Stimulated activated CD8-positive, alpha-beta memory T cell treated with anti-CD3 and anti-CD28 coated beads, Interleukin-15, amount 100 ng/mL, for 1 hour (primary cell): ENCODE measurements at places on chromosomes 12 and 14.

DNA sequence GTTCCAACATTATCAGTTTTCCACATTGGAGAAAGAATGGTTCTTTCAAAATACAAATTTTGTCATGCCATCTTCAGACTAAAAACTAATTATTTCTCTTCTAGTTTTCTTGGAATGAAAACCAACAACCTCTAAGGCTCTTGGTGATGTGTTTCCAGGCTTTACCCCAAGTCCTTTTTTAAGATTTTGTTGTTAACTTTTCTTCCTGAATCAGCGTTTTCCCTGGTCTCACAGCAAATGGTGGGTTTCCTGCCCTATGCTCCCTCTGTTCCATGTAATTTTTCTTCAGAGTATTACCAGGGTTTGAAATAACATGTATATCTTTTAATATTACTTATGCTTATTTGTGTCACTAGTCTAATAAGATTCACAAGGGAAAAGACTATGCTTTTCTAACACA is 1311.9 kb downstream of the LRFN5 start:
- no peak for DNase-seq

GRCh38 chr14:96040828-96041371 is 1.7 kb downstream of the C14orf132 start:
- no peak for DNase-seq

DNA sequence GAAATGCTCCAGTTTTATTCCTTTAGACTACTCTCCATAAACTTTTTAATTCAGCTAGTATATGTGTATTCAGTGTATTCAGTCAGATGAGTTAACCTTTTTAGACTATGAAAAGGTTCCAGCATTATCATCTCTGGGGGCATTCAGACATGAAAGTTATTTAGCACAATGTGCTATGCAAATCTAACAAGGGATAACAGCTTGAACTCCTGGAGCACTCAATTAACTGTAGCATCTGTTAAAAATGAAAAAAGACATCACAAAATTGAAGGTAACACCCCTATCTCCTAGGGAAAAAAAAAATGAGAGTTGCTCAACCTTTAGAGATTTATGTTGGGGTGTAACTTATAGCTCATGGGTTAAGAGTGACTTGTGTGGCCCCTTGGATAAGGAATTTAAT is 211.5 kb downstream of the PHLDA1 start:
- DNase-seq: no peak

- DNase-seq: no peak
Observed at GRCh38 chr12:62899568-62900390, 35.2 kb downstream of the PPM1H start.

GRCh38 chr12:5096241-5096924 is 52.7 kb downstream of the KCNA5 start:
- DNase-seq: no peak

- no peak for DNase-seq
Observed at GRCh38 chr12:93130366-93131054, 201.4 kb upstream of the EEA1 start.

- DNase-seq: peak; percentile 31
Observed at GRCh38 chr12:113048716-113049127, 7.8 kb upstream of the DTX1 start.

- DNase-seq: no peak
Observed at GRCh38 chr12:89309440-89309802, 42.9 kb downstream of the DUSP6 start.

DNA sequence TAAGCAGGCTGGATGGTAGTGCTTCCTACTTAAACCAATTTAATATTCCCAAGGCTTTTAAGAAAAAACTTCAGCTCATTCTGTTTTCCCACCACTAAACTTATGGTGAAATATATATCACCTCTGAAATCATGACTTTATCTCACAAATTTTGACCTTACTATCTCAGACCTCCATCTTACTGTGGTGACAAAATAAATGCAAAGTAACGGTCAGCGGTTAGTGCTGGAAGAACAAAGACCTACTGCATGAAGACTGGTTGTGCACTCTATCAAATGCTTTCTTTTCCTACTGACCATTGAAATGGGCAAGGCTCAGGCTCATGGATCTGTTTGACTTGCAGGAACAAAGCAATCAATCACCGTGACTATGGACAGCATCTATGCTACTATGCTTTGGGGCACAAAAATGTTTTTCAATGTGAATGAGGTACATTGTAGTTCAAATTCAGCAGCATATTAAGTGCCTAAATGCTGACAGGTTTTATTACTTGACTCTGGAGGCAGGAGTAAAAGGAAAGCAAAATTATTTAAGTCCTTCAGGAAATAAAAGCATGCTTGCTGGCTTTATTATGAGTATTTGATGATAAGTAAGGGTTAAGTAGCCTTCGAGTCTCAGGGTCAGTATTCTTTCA is 43.1 kb upstream of the GTF2A1 start:
- DNase-seq: no peak

DNA sequence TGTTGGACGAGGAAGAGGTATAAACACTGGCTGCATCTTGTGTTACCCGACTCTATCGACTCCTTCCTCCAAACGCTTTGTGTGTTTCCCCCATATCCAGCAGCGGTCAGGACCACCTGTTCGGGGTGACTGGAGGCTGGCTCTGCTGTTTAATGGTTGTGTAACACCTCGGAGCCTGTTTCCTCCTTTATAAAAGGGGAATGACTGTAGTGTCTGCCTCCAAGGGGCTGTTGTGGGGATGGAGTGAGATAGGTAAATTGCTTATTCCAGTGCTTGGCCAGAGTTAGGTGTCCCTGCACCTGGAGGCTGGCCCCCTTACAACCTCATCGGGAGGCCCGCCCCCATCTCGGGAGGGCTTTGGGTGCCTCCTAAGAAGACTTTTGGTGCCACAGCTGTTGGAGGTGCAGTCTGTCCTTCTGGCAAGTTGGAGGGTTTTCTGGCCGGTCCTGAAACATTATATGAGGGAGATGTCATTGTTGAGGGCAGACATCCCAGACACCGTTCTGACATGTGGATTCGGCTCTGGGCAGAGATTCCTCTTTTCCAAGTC is 1.1 kb downstream of the MLXIP start:
- no peak for DNase-seq

DNA sequence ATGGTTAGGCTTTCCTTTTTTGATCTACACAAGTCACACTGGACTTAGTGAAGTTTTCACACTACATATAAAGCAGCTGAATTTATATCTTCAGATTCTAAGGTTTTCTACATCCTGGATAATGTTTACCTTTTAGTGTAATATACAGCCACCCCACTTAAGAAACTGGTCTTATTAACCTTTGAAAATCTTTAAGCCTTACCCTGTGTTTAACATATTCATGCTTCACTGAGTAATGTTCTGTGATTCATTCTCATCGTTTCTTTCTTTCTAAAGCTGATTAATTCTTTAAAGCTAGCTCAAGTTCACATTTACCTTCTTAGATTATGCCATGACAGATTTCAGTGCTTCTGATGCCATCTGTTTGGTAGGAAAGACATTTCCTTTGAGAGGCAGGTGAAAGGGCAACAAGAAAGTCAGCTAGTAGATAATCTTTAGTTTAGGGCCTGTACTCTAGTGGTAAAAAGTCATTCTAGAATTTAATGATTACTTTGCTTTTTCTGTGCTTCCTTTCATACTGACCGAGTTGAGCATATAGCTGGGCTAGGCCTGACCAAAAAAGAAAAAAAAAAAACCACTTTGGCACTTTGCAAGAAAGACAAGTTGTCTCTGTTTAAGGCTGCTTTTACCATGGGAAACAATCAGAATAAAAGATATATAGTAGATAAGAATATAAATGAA is 690.9 kb upstream of the FBXO33 start:
- no peak for DNase-seq

- no peak for DNase-seq
Observed at GRCh38 chr12:95701275-95701674, 89.3 kb downstream of the NTN4 start.

GRCh38 chr14:69848903-69849391 is 30.3 kb upstream of the SMOC1 start:
- no peak for DNase-seq

GRCh38 chr14:29749829-29750228 is 177.8 kb downstream of the PRKD1 start:
- no peak for DNase-seq

DNA sequence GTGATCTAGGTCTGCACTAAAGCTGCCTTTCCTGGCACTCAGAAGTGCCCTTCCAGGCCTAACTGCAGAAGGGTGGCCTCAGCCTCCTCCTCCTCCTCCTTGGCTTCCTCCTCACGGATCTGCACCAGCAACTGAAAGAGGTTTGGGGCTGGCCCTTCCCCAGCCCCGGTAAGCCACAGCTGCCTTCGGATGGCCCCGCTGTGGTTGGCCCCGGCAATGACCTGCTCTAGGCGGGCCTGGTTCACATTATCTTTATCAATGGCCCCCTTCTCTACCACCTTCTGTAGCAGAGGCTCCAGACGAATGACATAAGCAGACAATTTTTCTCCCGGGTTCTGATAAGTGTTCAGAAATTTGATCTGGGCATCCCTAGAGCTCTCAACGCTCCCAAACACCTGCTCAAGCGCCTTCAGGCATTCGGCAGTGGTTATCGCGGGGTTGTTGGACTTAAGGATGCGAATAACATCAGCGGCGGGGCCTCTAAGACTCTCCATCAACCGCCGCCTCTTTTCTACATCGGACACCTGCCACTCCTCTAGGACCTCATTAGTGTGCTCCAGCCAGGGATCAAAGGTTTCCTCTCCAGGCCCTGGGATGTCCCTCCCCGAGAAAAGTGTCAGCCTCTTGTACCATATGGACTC is 1.5 kb downstream of the PNMA1 start:
- DNase-seq: no peak

- DNase-seq: peak; percentile 12
Observed at GRCh38 chr14:100547633-100548294, 39.5 kb downstream of the BEGAIN start.

- no peak for DNase-seq
Observed at GRCh38 chr12:123990511-123990910, 17.5 kb downstream of the ZNF664 start.

DNA sequence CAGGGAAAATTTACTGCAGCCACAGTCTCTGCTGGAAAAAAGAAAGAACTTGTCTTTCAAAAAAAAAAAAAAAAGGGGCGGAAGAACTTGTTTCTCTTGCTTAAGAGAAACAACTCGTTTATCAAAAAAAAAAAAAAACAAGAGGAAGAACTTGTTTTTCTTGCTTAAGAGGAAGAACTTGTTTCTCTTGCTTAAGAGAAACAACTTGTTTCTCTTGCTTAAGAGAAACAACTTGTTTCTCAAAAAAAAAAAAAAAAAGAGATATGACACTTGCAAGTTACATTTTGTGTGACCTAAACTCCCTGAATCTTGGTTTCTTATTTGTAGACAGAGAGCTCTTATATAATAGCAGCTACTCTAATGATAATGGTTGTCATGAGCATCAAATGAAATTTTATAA is 44.7 kb upstream of the USP15 start:
- DNase-seq: no peak

DNA sequence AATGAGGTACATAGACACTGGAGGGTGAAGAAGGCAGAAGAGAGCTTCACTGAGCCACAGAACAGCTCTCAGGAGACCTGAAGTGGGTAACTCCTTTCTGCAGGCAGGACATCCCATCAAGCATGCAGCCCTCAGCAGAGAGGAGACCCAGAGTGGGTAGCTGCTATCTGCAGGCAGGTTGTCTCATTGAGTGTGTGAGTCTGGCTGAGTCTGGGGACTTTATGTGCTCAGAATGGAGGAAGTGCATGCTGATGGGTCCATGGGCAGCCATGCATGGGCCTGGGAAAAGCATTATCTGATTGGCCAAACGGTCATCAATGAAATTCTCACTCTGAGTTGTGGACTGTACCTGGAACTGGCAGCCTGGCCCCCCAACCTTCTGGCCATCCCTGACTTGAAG is 14.7 kb upstream of the HIGD1C start:
- no peak for DNase-seq

GRCh38 chr12:53955776-53956250 is 1.1 kb downstream of the HOXC12 start:
- no peak for DNase-seq

DNA sequence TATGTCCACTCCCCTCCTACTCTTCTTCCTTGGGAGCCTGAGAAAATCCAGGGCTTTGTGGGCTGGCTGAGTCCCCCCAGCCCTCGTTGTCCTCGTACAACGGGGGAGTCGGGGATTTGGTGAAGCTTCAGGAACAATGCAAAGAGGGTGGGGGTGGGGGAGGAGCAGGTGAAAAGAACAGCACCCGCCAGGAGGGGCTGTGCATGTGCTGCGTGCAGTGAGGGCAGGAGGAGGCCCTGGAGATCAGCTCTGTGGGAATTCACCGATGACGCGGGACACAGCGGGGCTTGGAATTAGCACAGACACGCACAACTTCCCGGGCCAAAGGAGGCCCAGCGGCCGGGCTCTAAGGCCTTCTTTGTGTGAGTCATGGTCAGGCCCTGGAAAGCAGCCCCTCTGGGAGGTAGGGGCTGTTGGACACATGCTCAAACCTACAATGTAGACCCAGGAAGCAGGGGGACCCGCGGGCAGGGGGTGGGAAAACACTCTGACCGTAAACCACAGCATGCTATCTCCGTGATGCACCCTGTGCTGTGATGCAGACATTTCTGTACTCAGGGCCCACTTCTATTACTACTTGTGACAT is 32.8 kb downstream of the RBM19 start:
- DNase-seq: no peak

DNA sequence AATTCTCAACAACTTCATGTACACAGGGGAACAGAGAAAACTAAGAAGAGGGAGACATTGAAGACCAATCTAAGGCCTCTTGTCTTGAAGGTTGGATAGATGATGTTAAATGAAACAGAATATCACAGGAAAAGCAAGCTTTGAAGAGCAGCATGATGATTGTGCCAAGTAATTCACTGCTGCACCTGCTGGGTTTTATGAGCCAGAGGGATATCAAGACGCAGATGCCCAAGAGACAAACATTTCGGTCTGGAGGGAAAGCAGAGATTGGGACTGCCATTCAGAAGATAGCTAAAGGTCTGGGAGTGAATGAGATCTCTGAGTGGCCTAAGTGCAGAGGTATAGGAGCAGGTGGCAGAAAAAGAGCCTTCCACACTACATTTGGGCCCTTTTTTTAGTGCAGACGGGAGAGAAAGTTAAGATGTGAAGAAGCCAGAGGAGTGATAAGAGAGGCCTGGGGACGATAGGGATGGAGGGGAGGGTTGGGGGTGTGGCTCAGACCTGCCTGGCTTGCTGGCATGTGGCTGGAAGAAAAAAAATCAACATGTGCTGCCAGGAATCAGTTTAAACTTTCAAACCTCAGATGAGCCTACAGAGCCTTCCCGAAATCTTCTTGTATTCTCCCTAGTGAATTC is 200.6 kb downstream of the AEBP2 start:
- no peak for DNase-seq

- DNase-seq: no peak
Observed at GRCh38 chr12:112807452-112807851, 15.9 kb downstream of the RPH3A start.

- DNase-seq: no peak
Observed at GRCh38 chr12:100229036-100229635, 28.5 kb downstream of the ACTR6 start.

- DNase-seq: no peak
Observed at GRCh38 chr14:94752591-94753436, 17.1 kb downstream of the GSC start.
